ENCODE measurements at places on chromosomes 5 and 9.

DNA sequence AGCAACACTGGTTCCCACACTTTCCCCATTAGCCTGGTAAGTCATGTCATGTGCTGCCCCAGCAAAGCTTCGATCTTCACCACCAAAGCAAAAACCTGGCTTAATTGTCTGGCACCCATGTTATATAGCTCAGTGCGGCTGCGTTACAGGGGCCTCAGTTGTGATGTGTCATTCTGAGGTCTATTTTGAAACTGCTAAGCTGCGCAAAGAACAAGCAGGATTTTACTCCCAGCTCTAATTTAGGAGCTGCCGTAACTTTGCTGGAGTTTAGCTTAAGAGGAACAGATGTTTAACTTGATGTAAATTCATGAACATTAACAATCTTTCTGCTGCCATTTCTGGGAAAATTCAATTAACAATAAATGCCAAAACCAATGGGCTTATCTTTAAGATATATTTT, 274.1 kb downstream of the HSPA4 start:
- no peak for DNase-seq

- no peak for DNase-seq
Observed at GRCh38 chr9:137972988-137973470, 95.4 kb downstream of the CACNA1B start.

GRCh38 chr9:13967011-13967410, 346.9 kb downstream of the NFIB start:
- DNase-seq: no peak

- DNase-seq: peak; percentile 4
Observed at GRCh38 chr5:527646-528628, 3.7 kb upstream of the SLC9A3 start.

DNA sequence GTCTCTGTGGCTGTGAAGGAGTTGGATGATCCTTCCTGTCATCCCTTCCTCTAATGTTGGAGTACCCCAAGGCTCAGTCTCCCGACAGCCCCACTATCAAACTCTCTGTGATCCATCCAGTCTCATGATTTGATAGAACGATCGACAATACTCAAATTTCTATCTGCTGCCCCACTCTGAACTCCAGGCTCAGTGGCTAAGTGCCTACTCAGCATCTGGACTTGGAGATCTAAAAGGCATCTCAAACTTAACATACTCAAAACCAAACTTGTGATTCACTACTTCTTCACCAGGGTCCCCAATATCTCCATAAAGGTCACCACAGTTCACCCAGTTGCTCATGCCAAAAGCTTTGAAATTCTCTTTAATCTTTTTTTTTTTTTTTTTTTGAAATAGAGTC, 15.1 kb upstream of the STRBP start:
- DNase-seq: no peak

- DNase-seq: no peak
Observed at GRCh38 chr9:136728548-136729123, 14.1 kb downstream of the LCN10 start.

GRCh38 chr5:36158144-36158543, 6.2 kb downstream of the SKP2 start:
- no peak for DNase-seq

DNA sequence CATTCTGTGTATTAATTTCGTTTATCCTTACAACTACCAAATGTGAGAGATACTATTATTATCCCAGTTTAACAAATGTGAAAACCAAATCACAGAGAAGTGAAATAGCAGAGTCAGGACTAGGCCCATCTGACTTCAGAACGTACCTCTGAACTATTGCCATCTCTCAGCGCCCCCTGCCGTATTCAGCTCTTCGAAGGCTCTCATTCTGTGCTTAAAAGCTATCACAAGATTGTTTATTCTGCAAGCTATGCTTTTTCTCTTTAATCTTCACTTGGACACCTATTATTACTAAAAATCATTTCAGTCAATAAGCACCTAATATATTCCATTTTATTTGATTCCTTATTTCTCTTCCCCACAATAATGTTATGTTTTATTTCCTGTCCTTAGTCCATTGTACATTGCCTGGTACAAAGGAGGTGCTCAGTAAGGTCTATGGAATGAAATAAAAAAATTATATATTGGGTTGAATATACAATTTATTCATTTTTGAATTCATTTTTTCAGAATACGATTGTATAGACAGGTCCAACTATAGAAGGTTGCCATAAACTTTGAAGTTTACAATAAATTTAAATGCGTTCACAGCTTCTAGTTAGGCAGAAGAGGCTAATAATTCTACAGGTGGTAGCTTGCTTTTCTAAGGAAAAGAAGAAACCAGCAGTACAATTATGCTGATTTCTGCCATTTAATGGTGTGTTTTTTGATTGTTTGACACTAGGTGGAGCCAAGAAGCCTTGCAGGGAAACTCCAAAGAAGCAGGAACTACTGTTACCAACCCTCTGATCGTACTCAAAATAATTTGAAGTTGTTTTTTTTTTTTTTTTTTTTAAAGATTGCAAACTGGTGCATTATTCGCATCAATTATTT, 202.2 kb upstream of the DMRTA1 start:
- no peak for DNase-seq

GRCh38 chr5:176902102-176902814, 3.1 kb upstream of the HK3 start:
- DNase-seq: no peak

GRCh38 chr9:76161106-76161505, 233.1 kb downstream of the RFK start:
- DNase-seq: no peak

DNA sequence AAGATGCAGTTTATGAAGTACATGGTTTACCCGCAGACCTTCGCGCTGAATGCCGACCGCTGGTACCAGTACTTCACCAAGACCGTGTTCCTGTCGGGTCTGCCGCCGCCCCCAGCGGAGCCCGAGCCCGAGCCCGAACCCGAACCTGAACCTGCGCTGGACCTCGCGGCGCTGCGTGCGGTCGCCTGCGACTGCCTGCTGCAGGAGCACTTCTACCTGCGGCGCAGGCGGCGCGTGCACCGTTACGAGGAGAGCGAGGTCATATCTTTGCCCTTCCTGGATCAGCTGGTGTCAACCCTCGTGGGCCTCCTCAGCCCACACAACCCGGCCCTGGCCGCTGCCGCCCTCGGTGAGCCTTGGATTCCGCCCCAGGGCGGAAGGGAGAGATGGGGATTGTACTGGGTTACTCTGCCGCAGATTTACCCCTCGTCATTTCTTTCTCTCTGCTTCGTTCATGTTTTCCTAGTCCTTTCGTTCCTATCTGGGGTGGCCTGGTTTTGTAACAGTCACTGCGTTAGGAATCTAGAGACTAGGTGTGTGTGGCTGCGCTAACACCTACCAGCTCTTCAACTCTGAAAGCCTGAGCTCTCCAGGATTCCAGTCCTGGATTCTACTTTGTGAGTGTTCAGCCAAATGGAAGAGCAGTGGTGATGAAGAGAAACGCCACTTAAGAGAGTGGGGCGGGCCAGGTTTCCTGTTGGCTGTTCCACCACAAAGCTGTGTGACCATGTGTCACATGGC, 638 bp downstream of the MRPS30 start:
- DNase-seq: peak; percentile 8

DNA sequence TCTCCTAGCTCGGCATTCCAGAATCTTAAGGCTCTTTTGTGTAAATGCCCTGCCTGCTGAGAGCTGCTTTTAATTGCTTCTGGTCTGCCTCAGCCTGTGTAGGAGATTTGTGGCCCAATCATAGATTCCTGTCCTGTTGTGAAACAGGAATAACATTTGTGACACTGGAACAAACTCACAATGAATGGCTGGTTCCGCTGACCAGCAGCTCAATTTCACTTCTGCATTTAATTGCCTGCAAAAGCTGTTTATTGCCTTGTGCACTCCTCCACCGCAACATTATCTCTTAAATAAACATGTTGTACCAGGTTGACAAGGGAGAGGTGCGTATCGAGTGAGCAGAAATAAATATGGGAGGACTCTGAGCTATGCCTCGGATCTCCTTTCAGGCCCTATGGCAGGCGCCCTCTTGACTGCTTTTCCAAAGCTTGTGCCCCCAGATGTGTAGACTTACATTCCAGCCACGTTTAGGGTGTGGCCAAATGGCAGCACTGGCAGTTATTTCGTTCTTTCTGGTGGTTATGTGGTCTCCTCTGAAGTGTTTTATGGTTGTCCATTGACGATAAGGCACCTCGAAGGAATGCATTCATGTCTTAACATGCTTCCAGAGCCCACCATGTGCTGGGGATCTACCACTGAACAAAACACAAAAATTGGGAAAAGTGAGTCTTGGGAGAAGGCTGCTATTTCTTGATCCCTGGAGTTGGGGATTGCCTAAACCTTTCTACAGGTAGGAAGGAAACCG, 58.1 kb downstream of the DMRT1 start:
- DNase-seq: no peak

GRCh38 chr5:97750576-97750975, 567.5 kb upstream of the RIOK2 start:
- no peak for DNase-seq

- no peak for DNase-seq
Observed at GRCh38 chr9:13351778-13352386, 72.4 kb upstream of the MPDZ start.

- no peak for DNase-seq
Observed at GRCh38 chr5:18754201-18754600, 1119.9 kb downstream of the TAF11L14 start.

GRCh38 chr9:29213417-29214153, 1640.3 kb upstream of the C9orf72 start:
- no peak for DNase-seq

GRCh38 chr5:169160405-169160901, 140.5 kb downstream of the SLIT3 start:
- DNase-seq: no peak

DNA sequence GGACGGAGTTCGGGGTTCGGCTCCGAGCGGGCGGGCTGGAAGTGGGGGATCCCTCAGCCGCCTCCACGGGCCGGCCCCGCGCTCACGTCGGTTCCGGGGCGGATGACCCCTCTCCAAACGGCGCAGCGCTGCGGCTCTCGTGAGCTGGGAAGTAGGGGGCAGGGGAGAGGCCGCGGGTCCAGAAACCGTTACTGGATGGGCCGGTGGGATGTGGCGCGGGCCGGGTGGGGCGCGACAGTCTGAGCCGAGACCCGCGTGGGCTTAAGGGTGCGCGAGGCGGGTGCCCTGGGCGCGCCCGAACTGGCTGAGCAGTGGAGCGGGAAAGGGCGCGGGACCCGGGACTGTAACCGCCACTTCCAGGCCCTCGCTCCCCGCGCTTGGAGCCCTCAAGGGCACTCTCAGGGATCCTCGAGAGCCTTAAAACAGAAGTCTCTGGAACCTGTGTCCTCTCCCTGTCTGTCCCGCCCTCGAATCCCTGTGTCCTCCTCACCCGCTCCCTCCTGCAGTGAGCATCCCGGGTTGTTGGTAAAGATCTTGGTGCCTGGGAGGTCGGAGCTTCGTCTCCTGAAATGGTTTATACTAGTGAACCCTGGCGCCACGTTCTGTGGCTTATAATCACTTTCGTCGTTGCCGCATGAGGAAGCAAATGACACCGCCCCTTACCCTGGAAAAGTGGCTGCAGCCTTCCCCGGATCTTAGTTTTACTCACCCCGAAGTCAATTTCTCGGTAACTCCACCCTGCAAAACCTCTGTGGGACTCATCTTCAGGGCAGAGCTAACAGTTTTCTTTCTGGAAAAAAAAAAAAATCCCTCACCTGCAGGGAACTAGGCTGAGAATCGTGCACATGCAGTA, 571 bp upstream of the MARCHF11 start:
- no peak for DNase-seq

DNA sequence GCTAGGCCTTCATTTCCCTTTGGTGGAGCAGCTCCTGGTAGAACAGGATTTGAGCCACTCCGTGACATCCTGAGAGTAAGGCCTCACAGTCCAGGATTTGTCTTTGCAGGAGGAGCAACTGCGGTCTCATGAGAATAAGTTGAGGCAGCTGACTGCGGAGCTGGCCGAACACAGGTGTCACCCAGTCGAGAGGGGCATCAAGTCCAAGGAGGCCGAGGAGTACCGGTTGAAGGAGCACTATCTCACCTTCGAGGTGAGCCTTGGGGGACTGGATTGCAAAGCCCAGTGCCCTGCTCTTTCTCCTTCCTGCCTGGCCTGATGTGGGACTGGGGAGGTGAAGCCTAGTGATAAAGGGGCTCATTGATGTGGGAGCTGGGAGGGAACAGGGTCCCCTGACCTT, 44.3 kb downstream of the PSD2 start:
- no peak for DNase-seq

- no peak for DNase-seq
Observed at GRCh38 chr9:3793971-3794383, 268.2 kb upstream of the RFX3 start.

GRCh38 chr5:172659909-172660628, 19.0 kb downstream of the NEURL1B start:
- DNase-seq: no peak

DNA sequence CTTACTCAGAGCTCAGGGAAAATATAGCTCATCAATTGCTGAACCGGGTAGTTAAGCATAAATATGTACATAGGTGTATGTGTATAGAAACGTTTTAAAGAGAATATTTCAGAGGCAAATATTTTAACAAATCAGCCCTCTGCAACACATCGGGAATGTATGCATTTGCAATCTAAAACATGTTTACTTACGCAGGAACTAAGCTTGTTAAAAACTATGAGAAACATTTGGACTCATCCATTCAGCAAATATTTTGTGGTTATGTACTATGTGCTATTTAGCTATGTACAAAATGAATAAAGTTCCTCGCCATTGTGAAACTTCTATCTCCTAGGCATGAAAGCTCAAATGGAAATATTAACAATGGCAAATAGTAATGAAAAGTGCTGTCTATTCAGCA, 469.9 kb downstream of the ARHGEF28 start:
- no peak for DNase-seq

GRCh38 chr9:115799734-115800133, 353.9 kb upstream of the PAPPA start:
- DNase-seq: no peak
